Astrocyte of the spinal cord (primary cell): ENCODE measurements at places on chromosomes 4 and X.

- DNase-seq, result no peak
Observed at GRCh38 chr4:56653461-56654237, 27.4 kb downstream of the HOPX start.

DNA sequence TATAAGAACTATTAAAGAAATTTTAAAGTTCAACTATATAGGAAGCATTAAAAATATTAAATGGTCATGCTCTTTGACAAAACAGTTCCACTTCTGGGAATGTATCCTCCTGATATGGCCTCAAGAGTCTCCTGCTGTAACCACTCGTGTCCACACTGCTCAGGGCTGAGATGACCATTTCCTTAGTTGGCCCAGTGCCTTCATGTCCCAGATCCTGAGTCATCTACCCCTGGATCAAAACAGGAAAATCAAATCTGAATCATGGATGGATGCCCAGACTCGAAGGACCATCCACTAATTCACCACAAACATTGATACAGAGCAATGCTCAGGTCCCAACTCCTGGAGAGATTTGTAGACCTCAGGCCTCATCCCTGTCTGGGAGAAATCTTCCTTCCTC is 44.7 kb downstream of the GPRASP3 start:
- DNase-seq, result peak; percentile 60

DNA sequence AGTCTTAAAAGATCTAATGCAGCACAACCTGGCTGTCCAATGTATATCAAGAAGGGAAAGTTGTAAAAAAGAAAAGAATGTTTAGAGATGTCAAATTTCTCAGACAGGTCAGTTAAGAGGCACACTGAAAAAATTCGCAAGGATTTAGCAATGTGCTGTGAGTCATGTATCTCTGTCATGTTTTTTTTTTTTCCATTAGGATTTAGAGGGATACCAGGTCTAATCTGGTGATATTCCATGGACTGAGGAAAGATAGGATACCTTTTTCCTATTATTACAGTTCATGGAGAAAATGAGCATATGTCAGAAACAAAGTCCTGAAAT is 815.4 kb upstream of the PCDH10 start:
- peak; percentile 26 for DNase-seq

- DNase-seq, result no peak
Observed at GRCh38 chr4:56466910-56467283, 520 bp upstream of the SRP72 start.

DNA sequence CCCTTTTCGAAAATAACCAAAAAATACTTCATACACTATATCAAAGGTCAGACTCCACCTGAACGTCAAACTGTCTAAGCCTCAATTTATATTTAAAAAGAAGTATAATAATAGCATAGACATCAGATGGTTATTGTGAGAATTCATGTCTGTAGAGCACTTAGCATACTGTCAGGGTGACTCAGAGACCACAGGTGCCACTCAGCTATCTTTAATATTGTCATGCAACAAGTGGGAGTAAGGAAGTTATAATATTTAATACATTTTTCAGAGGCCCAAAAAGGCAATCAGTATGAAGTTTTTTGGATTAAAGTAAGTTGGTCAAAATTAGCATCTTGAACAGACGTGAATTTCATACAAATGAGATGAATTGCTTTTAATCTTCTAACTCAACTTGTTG is 93.3 kb downstream of the PHOX2B start:
- no peak for DNase-seq

DNA sequence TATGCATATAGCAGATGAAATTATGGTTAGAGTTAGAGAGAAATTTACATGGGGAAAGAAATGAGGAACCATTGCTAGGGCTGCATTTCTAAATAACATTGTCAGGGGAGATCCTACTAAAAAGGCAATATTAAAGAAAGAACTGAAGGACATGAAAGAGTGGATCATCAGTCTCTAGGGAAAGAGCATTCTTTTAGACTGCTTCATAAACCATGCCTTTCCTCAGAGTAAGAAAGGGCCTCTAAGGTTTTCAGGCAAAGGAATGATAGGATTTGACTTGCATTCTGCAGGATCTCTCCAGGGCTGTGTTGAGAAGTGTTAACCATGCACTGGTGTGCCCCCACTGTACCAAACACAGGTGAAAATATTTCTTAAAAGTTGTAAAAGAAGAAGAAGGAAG is 385.4 kb upstream of the MAD2L1 start:
- peak; percentile 8 for DNase-seq

DNA sequence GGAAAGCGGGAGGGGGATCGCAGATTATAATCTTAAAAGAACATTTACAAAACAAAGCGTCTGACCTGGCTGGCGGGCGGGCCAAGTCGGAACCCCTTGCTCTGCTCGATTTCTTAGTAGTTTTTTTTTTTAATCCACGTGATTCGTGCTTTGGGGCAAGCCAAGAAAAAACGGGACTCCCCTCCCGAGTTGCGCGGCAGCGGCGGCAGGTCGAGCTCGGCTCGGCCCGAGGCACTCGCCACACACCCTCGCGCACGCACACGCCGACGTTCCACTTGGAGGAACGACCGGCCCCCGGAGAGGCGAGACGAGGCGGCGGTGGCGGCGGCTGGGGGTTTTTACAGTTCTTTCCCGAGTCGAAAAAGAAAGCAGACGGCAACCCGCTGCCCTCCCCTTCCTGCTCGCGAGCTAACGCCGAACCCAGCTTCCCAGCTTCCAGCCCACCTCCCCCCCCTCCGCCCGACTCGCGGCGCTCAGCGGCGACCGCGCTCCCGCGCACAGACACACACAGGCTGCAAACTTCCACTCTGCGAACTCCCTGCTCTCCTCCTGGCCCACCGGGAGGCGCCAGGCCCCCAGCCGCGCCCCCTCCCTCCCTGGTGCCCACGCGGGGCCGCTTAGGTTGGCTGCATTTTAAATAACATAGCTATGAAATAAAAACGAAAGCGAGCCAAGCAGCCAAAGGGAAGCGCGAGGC is 1.2 kb downstream of the BCOR start:
- DNase-seq, result peak; percentile 56

DNA sequence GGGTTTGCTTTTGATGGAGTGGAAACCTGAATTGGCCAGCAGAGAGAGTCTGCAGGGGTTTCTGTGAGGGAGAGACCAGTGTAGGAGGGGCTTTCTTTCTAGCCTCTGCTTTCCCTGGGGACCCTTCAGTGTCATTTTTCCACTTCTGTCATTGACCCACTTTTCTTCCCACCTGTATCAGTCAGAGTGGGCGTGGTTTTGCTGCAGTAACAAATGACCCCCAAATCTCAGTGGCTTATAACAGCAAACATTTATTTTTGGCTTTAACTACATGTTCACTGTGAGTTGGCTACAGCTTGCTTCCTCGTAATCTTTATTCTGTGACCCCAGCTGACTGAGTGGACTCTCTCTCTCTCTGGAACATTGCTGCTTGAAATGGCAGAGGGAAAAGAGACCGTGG is 25.6 kb upstream of the PTTG2 start:
- no peak for DNase-seq

DNA sequence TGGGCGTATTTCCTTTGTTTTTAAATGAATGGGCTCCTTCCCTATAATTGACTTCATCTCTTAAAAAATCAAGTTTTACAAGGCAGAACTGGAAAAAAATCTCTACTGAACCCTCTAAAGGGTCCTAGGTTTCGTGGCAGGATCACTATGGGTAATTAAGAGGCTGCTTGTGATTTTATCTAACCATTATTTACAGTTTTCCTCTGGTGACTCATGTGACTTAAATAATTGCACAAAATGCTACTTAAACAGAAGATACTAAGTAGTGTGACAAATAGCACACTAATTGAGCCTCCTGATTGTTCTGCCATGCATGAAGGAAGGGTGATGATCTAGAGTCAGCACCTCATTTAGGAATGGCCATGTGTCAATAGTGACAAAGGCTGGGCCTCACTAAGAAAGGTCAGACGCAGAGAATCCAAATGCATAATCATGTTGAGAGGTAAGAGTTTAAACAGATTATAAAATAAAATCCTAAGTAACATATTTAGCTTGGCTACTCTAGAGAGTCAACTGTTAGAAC is 35.5 kb downstream of the OFD1 start:
- DNase-seq, result no peak
